ENCODE measurements at places on chromosomes 4 and X. TPM values are rescaled to one million over a fixed set of nuclear protein-coding genes. Genes with fewer than 3 reads are reported as not detected.

DNA sequence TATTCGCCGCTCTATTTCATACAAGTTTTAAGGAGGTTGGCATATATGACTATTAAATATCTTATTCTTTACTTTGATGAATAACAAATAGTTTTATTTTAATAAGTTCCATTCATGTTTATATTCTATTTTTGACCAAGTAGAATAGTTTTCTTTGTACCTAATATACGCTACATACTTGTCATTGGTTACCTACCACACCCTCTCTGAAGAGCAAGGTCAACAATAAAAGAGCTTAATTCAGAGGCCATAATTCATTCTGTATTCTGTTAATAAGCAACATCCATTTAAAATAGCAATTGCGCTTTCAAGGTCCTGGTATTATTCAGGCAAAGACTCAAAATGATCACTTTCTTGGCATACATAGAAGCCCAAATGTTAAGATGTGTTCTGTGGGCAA lies 24.3 kb upstream of the RBPJ start:
- no peak for DNase-seq

DNA sequence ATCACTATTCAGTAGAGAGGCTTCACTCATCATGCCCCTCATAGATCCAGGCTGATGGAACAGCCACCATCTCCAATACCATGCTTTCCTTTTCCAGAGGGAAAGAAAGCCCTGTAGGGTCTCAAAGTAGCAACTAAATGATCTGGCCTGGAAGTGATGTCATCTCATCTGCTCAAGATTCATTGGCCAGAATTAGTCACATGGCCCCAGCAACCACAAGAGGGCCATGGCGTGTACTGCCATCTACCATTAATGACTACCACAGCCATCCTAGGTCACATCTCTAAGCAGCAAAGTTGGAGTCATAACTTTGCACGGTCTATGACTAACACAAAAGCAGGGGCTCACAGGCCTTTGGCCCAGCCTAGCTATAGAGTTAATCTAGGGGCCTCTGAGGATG lies 194.8 kb downstream of the KIT start:
- no peak for DNase-seq

Gene NPFFR2
- 0.09 TPM for polyA plus RNA-seq

Gene PDZD4
- polyA plus RNA-seq = 13.9 TPM

Measured in right lung (tissue), 10 donors.